ENCODE measurements at places on chromosomes 2 and 18.

DNA sequence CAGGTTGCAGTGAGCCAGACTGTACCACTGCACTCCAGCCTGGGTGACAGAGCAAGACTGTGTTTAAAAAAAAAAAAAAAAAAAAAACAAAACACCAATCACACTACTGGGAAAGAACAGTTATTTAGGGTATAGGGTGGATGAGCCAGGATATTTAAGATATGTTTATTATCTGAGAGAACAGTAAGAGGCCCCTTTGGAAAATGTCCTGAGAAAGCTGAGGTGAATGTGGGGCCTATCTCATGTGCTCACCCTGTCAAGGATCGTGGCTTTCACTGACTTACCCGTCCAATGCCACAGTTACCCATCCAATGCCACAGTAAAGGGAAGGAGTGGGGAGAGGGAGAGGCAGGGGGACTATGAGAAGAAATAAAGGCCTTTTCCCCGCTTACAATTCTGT lies 19.9 kb upstream of the ENOSF1 start:
- DNase-seq = no peak

- DNase-seq = no peak
Measured at GRCh38 chr2:72155151-72155550, 7.5 kb upstream of the CYP26B1 start.

GRCh38 chr2:85390941-85391669 lies 19.1 kb downstream of the CAPG start:
- no peak for DNase-seq

DNA sequence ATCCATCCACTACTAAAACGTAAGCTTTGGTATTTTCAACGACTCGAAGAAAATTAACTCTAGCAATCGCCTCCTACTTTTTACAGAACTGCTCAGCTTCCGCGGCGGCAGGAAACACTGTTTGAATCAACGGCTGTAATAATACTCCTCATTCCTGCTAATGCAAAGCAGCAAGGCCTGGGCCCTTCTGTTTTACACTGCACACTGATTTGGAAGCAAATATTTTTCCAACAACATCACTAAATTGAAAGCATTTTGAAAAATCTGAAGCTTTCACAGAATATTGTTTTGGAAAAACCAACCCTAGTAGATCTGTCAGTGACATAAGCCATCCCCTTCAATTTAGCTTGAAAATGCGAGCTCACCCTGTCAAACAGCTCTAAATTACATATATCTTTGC lies 261.2 kb downstream of the TXNL1 start:
- DNase-seq = peak; percentile 65

- DNase-seq = no peak
Measured at GRCh38 chr2:32228181-32228580, 36.5 kb downstream of the NLRC4 start.

- no peak for DNase-seq
Measured at GRCh38 chr18:62017618-62018017, 124.8 kb upstream of the RNF152 start.

GRCh38 chr18:59540780-59541179 lies 156.4 kb downstream of the CCBE1 start:
- peak; percentile 68 for DNase-seq

DNA sequence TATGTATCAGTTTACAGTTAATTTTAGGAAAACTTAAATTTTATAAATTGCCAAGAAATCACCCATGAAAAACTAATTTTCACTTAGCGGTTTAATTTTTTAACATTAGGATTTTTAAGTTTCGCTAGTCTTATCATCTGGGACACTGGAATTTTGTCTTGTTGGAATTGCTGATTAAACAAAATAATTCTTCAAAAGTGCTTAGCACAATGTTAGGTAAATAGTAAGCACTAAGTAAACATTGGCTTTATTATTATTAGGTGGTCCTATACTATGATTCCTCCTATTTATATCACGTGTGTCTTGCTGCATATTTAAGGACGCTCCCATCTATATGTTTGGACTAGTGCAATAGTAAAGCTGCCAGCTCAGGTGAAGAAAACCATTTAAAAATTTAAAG lies 54.6 kb upstream of the MAP4K3 start:
- DNase-seq = no peak

GRCh38 chr2:203240491-203240890 lies 1.7 kb downstream of the CYP20A1 start:
- DNase-seq = no peak

DNA sequence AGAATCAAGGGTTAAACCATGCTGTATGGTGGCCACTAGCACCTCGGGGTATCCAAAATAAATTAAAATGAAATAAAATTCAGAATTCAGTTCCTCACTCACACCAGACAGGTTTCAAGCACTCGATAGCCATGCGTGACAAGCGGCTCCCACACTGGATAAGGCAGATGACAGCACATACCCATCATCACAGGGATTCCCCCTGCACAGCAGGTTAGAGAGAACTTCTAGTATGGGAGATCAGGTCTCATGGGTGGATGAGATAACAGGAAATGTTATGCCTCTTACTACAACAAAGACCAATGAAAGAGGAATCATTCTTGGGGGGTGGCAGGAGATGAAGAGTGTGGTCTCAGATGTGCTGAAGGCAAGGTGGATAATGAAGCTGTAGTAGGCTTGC lies 121.9 kb upstream of the ACAA2 start:
- no peak for DNase-seq

DNA sequence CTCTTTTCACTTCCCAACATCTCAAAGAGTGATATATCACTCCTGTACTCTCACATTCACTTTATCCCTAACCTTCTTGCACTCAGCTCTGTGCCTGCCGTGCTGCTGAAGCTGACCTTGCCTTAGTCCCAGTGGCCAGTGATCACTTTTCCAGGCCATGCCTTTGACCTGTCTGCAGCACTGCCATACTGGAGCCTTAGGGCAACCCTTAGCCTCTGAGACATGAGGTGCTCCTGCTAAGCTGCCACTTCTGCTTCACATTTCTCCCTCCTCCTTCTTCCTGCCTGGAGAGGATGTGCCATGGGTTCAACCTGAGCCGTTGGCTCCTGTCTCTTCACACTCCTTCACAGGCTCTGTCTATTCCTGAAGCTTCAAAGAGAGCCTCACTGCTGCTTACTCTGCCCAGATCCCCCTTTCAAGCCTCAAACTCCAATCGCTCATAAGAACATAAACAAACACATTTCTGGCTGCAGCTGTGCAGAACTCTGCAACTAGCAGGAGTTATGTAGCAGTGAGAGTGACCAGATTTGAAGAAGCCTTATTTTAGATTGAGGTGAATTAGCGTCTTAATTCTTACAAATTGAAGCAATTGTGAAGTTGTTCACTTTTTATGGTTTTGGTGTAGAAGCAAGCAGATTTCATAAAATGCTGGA lies 716.2 kb upstream of the FANCL start:
- no peak for DNase-seq
